ENCODE measurements at places on chromosomes 11 and 22.

- no peak for DNase-seq
Measured at GRCh38 chr22:38820020-38820419, 23.8 kb downstream of the NPTXR start.

- no peak for DNase-seq
Measured at GRCh38 chr11:125330462-125331325, 165.4 kb downstream of the FEZ1 start.

DNA sequence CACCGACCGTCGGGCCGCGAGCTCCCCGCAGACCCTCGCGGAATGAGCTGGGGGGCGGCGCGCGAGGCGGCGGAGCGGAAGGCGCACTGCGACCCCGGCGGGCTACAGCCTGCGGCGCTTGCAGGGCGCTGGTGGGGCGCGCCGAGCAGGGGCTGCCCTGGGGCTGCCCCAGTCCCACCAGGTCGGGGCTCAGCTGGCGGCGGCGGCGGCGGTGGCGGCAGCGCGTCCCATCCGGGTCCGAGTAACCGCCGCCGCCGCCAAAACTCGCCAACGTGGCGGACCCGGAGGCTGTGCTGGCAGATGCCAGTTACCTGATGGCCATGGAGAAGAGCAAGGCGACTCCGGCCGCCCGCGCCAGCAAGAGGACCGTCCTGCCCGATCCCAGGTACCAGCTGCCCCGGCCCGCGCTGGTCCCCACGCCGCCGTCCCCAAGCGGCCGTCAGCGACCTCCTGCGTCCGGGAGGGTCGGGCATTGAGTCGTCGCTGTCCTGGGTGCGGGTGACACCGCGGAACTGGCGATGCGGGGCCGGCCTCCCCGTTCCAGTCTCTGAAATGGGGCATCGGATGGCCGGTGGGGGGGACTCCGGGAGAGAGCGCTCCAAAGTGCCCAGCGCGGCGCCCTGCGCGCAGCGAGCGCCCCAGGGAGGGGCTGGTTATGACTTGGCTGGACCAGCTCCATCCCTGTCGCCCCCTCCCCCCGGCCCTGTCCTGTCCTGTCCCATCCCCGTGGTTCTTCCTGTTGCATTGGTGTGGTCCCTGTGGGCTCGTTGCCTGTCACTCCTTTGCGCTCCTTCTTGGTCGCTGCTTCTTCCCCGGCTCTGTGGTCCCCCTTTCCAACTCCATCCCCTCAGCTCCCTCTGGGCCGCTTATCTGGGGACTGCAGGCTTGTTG lies 63.5 kb downstream of the CRYBB2 start:
- DNase-seq, result no peak

GRCh38 chr11:95877291-95877690 lies 46.6 kb downstream of the MTMR2 start:
- DNase-seq, result no peak

GRCh38 chr11:13875643-13876042 lies 86.9 kb upstream of the SPON1 start:
- no peak for DNase-seq

DNA sequence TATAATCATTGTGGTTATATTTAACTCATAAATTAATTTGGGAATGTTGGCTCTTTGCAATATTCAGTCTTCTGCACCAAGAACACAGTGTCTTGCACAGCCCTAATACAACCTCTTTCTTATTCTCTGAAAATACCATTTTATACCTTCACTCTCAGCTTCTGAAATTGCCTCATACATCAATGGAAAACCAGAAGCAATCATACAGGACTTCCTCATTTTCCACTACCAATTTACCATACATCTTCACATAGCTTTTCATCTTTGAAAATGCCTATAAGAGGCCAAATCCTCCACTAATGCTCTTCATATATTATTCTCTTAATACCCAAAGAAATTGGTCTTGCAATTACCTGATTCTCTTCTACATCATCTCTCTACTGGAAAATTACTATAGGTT lies 4.3 kb upstream of the OR2AG1 start:
- no peak for DNase-seq

- no peak for DNase-seq
Measured at GRCh38 chr11:90373971-90374370, 151.1 kb upstream of the CHORDC1 start.

DNA sequence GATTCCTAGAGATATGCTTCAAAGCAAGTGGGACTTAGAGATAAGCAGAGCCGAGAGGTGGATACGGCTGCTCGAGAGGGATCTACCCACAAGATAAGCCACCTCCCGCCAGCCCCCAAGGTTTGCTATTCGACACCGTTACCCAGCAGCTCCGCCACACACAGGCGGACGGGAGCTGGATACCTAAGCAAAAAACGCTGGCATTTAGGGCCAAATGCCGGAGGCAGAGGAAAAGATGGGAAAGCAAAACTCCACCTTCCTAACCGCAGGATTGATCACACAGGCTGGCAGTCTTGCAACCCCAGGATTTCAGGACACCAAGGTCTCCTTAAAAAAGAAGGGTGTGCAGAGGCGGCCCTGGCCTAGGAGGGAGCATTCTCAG lies 709 bp downstream of the FTH1 start:
- peak; percentile 46 for DNase-seq

DNA sequence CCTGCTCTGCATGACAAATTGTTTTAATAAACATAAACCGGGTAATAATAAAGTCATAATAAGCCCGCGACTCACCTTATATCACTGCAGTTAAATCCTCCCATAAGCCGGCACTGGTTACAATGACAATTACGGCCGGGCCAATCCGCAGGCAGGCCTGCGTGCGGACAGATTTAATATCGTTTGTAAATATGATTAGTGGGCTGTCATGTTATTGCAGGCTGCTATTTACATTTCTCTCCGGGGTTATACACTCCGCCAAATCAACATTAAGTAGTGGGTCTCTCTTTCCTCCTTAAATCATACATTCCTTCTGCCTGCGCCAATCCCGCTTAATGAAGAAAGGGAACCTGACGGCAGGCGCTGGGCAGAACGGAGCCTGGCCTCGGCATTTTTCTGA lies 51.8 kb upstream of the LMO1 start:
- DNase-seq, result no peak

- DNase-seq, result no peak
Measured at GRCh38 chr11:34407121-34407813, 31.5 kb upstream of the CAT start.

DNA sequence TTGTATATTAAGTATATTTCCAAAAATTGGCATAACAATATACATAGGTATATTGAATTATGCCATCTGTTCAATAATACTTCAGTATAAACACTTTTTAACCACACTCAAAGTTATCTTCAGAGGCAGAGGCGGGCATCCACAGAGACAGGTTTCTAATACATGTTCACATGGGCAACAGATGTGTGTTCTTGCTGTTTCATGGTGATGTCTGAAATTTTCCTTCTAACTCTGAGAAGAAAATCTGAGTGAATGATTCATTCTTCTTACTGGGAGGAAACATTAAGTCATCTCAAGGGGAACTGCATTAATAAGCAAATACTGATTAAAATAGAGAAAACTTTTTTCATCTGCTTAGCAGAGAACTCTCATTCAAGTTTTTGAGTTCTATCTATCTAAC lies 1074.5 kb downstream of the LRRC4C start:
- no peak for DNase-seq

- no peak for DNase-seq
Measured at GRCh38 chr11:59119826-59120225, 12.8 kb downstream of the FAM111B start.

- DNase-seq, result no peak
Measured at GRCh38 chr11:43997022-43997660, 50.6 kb upstream of the ACCSL start.

- no peak for DNase-seq
Measured at GRCh38 chr11:44629732-44630345, 64.4 kb downstream of the CD82 start.

GRCh38 chr11:46677991-46678740 lies 22.3 kb downstream of the ARHGAP1 start:
- DNase-seq, result no peak

GRCh38 chr11:95267601-95268213 lies 36.7 kb upstream of the SESN3 start:
- no peak for DNase-seq

GRCh38 chr11:87322568-87322967 lies 284.8 kb downstream of the TMEM135 start:
- no peak for DNase-seq

DNA sequence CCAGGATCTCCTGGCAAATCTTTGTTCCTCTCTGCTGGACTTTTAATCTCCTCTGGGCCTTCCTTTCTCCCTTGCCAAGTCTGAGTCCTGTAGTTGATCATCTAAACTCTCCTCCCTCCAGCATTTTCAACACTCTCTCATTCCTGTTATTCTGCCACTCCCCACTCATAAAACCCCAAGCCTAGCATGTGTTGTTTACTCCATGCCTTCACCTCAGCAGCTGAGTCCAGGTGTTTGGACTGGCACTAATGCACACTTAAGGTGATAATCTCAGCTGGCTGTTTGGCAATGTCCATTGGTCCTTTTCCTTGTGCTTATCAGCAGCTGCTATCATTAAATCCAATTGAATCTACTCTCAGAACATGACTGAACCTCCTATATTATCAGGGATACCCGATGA lies 876.8 kb upstream of the TENM4 start:
- no peak for DNase-seq

- DNase-seq, result no peak
Measured at GRCh38 chr11:1570001-1570453, 2.0 kb downstream of the DUSP8 start.

GRCh38 chr22:23233084-23233531 lies 52.8 kb downstream of the BCR start:
- DNase-seq, result no peak

DNA sequence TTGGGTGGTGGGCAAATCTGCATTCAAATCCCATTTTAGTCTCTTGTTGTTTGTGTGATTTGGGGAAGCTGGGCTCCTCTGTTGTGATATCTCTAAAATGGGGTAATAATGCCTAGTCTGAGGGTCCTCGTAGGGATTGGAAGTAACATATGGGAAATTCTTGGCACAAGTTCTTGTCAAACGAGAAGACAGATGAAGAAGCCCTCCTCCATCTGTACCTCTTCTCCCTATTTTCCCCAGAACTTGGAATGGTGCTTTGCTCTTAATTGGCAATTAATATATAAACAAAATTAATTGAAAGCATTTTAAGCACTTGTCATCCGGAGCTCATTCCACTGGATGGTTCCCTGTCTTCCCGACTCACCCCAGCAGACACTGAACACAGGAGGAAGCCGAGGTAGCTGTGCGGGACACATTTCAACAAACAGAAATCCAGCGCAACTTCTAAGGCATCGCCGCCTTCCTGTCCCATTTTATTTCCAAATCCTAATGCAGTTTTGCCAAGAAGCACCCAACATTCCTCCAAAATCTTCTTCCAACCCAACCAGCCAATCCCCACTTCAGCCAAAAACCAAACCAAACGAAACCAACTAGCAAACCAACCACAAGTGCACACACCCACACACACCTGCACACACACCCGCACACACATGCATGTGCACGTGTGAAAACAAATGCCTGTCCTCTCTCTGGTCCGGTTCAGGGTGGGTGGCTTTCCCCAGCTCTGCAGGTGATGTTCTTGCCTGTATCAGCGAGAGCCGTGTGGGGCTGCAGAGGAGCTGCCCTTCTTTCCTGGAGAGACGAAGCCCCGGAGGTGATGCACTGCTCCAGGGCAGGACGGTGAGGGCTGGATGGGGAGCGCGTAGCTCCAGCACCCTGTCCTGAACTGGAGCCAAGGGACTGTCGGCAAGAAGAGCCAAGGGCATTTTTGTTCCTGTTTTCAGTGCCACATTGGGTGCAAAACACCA lies 100.8 kb upstream of the B3GAT1 start:
- no peak for DNase-seq

- no peak for DNase-seq
Measured at GRCh38 chr11:120289426-120289825, 35.7 kb upstream of the TLCD5 start.

GRCh38 chr11:47533690-47534151 lies 19.2 kb downstream of the CELF1 start:
- no peak for DNase-seq

GRCh38 chr11:127105593-127106541 lies 105.3 kb upstream of the KIRREL3 start:
- DNase-seq, result no peak

DNA sequence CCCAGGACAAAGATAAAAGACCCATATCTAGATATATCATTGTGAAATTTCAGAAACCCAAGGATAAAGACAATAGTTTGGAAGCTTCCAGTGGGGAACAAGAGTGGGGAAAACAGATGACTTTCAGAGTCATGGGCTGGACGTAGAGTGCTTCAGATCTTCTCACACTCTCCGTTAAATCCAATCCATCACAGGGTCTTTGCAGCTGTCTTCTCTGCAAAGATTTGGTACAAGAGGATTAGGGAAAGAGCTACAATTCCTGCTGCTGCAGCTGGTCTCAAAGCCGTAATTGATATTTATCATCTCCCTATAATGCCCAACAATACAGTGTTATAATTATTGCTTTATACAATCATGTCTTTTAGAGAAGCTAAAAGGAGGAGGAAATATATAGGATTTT lies 63.4 kb upstream of the CLPB start:
- DNase-seq, result no peak

All from activated CD4-positive, alpha-beta T cell treated with anti-CD3 and anti-CD28 coated beads, Interleukin-2, amount 50 U/mL, for 48 hours (primary cell).